HS-5 (cell line): ENCODE measurements at places on chromosomes 7 and 10.
A peak's percentile ranks its signal among the peaks of the same experiment; 100 is the strongest.

DNA sequence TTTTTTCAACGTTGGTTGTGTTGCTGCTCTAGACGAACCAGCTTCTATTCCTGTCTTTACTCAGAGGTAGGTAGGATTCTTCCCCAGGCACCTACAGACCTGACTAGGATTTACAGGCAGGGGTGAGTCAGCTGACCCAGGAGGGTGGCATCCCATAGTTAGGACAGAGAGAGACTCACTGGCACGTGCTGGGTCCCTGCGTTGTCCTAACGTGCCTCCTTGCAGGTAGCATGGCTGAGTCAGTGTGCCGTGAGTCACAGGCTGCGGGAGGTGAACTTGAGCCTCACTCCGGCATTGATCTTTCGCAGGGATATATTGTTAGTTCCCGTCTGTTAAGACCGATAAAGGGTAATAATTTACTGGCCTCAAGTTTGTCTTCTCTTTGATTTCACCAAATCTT, 96.5 kb downstream of the PFKFB3 start:
- DNase-seq, result no peak

DNA sequence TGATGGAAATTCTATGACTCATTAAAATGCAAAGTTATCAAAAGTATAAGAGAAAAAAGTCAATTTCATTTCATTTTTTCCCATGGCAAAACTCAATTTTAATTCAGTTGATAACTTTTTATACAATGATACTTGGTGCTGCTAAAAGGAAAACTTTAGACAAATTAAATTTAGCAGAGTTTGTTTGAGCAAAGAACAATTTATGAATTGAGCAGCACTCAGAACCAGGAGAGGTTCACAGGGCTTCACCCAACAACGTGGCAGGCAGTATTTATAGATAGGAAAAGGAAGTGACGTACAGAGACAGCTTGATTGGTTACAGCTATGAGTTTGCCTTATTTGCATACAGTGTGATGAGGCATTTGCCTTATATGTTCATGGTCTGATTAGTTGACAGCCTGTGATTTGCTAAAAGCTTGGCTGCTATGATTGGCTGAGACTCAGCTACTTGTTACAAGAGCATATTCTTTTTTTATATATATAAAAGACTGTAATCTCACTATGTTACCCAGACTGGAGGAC, 157.2 kb upstream of the CELF2 start:
- DNase-seq, result no peak

DNA sequence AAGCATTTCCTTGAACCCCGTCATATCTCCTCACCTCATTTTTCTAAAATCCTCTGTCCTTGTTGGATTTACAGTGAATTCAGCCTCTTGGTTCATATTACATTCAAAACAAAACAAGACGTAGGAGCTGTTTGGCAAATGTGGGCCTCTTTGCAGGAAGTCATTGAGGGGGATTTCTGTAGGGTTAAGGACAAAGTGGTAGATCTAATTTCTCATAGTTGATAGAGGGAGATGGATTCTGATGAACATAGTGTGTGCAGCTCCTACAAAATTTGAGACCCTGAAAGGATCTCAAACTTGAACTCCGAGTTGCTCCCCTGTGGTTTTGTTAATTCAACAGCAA, 682 bp downstream of the TBXAS1 start:
- no peak for DNase-seq

- no peak for DNase-seq
Observed at GRCh38 chr7:134086998-134087735, 40.0 kb upstream of the LRGUK start.

DNA sequence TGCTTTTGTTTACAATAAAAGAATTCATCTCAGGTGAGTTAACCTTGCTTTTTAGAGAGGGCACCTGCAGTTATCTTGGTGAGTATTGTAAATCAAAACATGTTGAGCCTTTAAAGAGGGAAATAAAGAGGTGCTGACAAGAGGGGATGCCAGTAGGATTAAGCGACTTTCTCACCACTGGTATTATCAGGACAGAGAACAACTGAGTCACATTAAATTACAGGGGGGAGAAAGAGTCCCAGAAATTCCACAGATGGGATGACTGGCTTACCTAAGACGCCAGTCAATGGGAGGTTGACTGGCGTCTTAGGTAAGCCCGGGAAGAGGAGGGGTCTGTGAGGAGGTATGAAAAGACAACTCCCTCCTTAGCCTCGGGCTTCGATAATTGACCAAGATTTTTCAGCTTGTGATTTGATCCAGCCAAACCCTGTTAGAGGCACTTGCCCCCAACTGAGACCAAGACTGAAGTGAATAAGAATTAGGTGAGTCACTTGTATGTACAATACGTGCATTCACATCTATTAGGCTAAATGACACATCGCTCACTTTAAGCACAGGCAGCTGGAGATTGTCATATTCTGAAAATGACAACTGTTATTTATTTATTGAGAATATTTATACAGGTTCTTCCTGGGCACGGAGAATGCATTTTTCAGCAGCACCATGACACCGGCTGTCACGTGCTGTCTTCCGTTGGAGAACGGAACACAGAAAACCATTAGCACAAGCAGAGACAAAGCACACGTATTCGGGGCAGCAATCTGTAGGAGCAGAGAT, 117.6 kb downstream of the SEM1 start:
- DNase-seq, result no peak

- DNase-seq, result no peak
Observed at GRCh38 chr10:119217401-119217800, 10.0 kb downstream of the GRK5 start.

GRCh38 chr7:786472-787255, 45.6 kb upstream of the SUN1 start:
- DNase-seq, result peak; percentile 24

DNA sequence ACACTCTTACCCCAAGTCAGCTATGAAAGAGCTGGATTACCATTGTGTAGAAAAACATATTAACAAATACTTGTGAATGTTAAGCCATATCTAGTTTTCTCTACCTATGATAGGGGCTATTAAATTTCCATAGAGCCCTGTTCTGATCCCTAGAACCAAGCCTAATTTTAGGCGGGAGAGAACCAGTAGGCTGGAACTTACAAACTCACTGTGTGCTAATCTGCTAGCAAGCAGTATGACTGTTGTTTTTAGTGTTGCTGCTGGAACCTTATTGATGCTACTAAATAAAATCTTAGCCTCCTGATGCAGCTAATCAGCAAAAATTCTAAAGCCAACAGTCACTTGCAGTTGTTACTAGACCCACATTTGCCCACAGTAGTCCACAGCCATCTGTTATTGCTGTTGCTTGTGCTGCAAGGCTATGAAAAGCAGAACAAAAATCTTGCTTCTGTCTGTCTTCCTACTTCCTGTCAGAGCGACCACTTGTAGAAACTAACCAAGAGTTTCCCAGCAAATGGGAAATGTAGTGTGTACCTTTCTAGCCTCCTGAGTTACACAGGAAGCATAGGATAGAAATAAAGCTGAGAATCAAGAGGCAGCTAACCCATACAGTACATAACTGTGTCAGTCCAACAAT, 368.4 kb downstream of the ARL4A start:
- DNase-seq, result no peak

- DNase-seq, result no peak
Observed at GRCh38 chr7:55023841-55024505, 5.2 kb downstream of the EGFR start.

DNA sequence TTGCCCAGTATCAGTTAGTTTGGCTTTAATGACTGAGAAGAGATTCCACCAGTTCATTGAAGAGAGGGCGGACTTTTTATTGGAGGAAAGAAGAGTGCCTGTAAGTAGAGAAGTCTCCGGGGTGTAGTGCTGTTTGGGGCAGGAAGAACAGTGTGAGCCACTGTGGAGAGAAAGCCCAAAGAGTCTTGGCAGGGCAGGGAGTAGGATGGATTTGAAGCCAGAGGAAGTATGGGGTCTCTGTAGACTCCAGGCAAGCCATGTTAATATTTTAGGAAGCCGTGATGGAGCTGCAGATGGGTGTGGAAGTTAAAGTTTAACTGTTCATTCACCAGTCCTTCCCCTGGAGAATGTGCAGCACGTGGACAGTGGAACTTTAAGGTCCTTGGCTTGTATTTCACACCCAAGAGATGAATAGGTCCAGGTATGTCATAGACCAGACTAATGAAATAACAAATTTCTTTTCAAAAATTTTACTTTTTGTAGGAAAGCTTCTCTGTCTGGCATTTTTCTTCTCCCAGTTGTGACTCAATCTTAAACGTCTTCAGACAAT, 54.1 kb downstream of the TCF7L2 start:
- no peak for DNase-seq

DNA sequence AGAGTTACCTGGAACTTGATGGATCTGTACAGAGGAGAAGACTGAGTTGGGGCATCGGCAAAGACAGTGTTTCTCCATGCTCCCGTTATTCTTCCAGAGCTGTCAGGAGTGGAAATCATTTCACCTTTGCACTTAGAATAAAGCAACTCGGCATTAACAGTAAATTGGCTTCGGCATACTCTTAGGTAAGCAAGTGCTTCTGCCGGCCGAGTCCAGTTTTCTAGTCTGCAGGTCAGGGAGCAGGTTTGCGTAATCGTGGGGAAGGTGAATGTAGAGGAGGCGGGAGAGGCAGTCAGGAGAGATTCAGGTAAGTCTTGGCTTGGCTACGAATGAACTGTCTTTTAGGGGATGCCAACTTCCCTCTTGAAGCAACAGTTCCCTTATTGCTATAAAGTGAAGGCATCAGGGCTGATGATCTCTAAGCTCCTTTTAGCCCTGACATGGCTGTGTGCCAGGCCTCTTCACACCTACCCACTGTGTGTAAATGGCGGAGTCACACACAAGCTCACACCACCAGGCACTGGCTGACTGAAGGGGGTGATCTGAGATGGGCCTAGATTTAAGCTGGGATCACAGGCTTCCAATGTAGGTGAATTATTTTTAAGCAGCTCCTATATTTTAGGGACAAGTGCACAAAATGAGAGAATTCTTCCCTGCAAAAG, 127.1 kb downstream of the GATA3 start:
- no peak for DNase-seq

DNA sequence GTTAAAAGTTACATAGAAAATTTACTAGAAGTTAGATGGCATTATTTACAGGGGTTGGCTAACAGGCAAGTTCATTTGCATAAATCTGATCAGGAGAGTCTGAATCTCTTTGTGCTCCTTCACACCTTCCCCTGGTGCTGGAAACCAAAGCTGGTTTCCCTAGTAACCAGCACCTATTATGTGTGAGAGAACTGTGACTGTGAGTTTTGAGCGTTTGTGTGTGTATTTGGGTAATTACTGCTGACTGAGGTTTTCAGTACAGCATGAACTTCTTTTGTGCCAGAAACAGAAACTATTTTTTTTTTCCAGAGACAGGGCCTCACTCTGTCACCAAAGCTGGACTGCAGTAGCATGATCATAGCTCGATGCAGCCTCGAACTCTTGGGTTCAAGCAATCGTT, 10.3 kb upstream of the IFIT1B start:
- DNase-seq, result no peak

- DNase-seq, result no peak
Observed at GRCh38 chr7:85737426-85737825, 550.6 kb upstream of the SEMA3D start.

GRCh38 chr7:27997188-27997707, 183.3 kb downstream of the JAZF1 start:
- no peak for DNase-seq

GRCh38 chr7:91443862-91444261, 179.6 kb downstream of the FZD1 start:
- DNase-seq, result no peak

GRCh38 chr7:118747473-118747872, 523.0 kb downstream of the ANKRD7 start:
- DNase-seq, result no peak

- DNase-seq, result no peak
Observed at GRCh38 chr7:11846361-11846955, 14.5 kb upstream of the THSD7A start.

DNA sequence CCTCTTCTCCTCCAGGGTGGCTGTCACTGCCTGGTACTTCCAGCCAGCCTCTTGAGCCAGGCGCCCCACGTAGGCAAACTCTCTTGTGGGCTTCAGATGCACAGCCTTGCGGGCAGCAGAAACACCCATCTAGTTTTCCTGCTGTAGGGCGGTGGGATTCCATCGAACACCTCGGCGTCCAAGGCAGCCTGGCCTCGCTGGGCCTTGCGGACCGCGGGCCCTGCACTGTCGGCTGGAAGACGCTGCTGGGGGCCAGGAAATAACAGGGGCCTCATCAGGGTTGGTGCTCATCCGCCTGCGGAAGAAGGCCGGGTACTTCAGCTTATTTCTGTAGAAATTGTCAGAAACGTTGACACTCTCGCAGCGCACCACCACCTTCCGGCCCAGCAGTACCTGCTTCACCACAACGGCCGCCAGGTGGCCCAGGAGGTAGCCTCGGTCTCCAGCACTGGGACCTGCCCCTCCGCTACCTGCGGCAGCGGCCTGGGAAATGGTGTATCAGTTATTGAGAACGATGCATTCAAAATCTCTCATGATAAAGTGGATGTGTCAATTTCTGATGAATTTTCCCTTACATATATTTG, 61.1 kb downstream of the WDFY4 start:
- DNase-seq, result no peak

DNA sequence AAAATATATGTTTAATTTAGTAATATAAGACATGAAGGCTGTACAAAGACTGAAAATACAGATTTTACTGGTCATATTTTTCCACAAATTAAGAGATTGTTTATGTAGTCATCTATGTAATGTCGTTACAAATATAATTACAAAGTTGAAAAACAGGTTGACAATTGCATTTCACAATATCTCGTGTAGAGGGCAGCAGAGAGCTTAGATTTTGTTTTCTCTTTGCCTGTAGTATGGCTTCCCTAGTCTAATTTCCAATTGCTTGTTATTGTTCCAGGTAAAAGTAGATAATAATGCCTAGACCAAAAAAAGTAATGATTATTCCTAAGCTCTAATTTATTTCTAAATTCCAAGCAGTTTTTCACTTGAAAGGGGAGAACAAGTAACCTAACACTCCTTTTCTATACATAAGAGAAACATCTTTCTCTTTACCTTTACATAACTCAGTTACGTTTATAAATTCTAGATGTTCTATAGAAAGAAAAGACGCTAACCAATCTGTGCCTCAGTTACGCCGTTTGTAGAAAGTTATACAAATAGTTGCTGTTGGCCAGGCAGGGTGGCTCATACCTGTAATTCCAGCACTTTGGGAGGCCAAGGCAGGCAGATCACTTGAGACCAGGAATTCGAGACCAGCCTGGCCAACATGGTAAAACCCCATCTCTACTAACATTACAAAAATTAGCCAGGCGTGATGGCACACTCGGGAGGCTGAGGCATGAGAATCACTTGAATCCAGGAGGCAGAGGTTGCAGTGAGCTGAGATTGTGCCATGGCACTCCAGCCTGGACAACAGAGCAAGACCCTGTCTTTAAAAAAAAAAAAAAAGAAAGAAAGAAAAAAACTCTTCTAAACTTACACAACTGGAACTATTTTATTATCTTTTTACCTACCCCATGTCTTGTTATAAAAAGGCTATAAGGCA, 30.0 kb downstream of the NET1 start:
- no peak for DNase-seq
